ENCODE measurements at places on chromosomes 1 and 21. TPM values are rescaled to one million over a fixed set of nuclear protein-coding genes. Genes with fewer than 3 reads are reported as not detected.

The RGS8 gene
- total RNA-seq = 39.5 TPM

DNA sequence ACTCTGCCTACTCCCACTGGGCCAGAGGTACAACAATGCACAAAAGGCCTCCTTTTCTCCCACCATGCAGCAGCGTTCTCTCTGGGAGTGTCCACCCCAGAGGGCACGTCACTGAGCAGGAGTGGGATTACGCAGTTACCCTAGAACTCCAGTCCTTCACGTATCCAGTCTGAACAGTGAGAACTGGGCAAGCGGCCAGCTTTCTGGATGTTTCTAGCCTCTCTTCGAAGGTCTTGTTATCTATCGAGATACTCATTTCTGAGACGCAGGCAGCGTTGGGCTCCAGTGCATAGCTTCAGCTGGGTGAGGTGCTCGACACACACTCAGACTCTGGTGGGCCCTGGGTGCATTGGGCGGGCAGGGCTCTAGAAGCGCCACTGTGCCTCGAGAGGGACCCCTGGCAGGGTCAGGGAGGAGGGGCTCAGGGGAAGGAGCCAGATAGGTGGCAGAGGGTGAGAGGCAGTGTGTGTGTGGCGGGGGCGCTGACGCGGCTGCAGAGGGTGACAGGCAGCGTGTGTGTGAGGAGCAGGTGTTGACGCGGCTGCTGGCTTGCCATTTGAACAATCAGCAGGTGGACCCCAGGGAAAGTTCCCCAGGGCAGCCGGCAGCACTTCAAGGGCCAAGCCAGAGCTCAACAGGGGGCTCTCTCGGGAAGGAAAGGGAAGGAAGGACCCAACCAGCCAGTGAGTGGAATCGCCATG lies 27.9 kb downstream of the PRDM15 start:
- no peak for DNase-seq

- DNase-seq = no peak
Measured at GRCh38 chr1:246001837-246002230, 505.2 kb downstream of the SMYD3 start.

GRCh38 chr1:86762336-86762735 lies 58.0 kb downstream of the SH3GLB1 start:
- DNase-seq = no peak

- peak; percentile 26 for DNase-seq
Measured at GRCh38 chr1:167219646-167220536, 795 bp upstream of the POU2F1 start.
